ENCODE measurements at places on chromosomes 6 and 20.

DNA sequence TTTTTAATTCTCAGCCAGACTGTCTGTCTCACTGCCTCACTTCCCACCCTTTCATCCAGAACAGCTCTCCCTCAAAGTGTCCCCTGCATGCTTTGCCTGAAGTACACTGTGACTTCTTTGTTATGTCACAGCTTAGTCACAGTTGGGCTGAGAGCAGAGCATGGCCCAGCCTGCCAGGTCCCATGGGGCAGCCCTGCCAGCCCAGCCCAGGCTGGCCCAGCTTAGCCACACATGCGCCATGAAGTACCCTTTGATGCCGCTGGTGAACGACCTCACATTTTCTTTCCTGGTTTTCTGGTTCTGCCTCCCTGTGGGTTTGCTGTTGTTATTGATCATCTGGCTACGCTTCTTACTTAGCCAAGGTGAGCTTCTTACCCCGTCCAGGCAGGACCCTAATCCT, at the start of gene ADIG:
ADIG (plus strand) TSS at position 185 of the 400 bp plus-strand sequence; CDS start at position 239, 54 bp downstream.
- no peak for DNase-seq

- no peak for DNase-seq
Measured at GRCh38 chr20:14062171-14062570, 66.9 kb downstream of the MACROD2 start.

- DNase-seq, result no peak
Measured at GRCh38 chr20:5024103-5024502, 22.8 kb upstream of the SLC23A2 start.

DNA sequence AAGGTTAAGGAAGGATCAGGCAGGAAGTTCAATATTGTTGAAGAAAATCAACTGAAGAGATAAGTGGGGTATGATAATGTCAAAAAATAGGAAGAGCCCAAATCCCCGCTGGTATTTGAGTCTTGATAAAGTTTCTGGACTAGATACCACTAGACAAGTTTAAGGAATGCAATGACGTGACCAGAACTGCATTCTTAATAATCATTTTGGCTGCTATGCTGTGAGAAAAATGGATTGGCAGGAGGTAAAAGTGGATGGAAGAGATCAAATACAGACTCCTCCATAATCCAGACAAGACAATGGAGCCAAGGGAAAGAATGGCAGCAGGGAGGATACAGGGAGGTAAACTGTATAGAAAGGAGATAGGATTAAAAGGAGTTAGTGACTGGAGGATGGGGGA, 128.2 kb downstream of the COL12A1 start:
- DNase-seq, result no peak

GRCh38 chr20:62726276-62726675, 17.6 kb downstream of the NTSR1 start:
- no peak for DNase-seq

- no peak for DNase-seq
Measured at GRCh38 chr6:15476631-15477380, 186.0 kb downstream of the DTNBP1 start.

DNA sequence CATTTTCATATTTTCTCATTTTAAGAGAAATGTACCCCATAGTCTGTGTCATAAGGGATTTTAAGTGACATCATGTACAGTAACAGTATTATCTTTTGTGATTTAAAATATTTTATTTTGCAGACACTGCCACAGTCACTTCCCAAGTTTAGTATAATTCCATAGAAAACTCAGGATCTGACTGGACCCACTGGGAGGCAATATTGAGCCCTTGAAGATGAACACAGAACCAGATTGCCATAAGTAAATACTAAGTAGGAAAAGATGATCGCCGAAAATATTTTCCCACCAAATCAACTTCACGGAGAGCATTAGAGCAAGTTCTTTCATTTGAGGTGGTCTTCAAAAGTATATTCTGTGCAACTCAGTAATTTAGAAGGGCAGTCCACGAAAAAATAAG, 17.6 kb upstream of the PKHD1 start:
- no peak for DNase-seq

- DNase-seq, result no peak
Measured at GRCh38 chr6:25278914-25279747, at the start of gene CARMIL1. TSS of gene CARMIL1 (plus strand) at chr6:25279374. CDS start at chr6:25279796, 422 bp downstream.

GRCh38 chr6:122222761-122223160, 176.7 kb upstream of the HSF2 start:
- DNase-seq, result no peak

- DNase-seq, result no peak
Measured at GRCh38 chr6:18262702-18263417, 1.5 kb downstream of the DEK start.

- no peak for DNase-seq
Measured at GRCh38 chr6:24960991-24961475, 25.3 kb upstream of the RIPOR2 start.
